ENCODE measurements at places on chromosomes 5 and 9.

DNA sequence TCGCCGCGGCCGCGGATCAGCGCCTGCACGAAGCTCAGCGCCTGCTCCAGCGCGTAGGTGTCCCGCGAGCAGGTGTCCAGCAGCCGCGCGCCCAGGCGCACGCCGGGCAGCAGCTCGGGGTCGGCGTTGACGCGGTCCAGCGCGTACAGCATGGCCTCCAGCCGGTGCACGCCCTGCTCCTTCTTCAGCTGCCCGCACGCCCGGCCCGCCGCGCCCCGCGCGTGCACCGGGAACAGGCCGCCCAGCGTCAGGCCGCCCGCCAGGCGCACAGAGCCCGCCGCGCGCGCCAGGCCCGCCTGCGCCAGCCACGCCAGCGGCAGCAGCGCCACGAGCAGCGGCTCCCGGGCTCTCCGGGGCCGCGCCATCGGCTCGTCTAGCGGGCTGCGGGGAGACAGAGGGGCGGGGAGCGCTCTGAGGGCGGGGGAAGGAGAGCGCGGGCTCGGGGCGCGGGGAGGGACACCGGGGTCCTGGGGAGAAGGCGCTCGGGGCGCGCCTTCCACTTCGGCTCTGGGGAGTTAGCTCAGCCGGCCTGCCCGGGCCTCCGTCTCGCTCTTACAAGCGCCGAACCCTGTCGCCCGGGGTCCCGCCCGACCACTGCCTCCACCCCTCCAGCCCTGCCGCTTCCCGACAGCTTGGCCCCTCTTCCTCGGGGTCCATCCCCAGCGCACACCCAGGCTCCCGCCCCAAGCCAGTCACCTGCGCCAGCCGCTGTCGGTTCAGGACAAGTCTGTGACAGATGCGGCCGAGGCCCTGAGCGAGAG, at the start of gene GRM6:
GRM6 (minus strand) TSS at position 741 of the 761 bp plus-strand sequence; CDS start at position 365, 376 bp downstream.
- no peak for DNase-seq

DNA sequence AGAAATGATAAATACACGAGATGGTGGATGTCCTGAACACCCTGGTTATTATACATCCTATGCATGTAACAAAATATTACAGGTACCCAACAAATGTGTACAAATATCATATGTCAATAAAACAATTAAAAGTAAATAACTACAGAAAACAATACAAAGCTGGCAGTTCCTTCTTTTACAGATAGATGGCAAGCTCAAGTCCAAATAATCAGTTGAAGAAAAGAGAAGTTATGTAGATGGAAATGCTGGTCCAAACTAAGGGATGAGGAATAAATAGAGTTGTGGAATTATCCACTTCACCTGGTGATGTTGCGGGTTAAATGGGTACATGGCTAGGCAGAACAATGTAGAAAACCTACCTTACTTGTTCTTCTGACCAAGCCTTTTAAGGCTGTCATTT, 79.4 kb downstream of the PALM2AKAP2 start:
- no peak for DNase-seq

- DNase-seq = no peak
Measured at GRCh38 chr5:132765311-132766019, 11.6 kb downstream of the SEPTIN8 start.

DNA sequence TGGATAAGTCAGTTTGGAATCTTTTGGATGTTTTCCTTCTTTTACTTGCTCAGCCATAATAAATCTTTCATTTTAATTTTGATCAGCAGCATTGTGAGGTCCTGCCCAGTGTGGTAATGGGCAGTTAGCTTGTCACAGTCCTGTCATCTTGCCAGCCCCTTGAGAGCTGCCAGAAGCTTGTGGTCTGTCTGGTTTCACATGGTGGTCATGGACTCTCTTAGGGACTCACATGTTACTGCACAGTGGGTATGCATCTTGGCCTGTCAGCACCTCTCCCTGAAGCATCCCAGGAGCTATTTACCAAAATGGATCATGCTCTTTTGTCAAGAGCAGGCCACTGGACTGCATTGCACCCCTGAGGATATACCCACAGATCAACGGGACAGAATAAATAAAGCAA, 60.3 kb downstream of the DAPK1 start:
- DNase-seq = peak; percentile 93

DNA sequence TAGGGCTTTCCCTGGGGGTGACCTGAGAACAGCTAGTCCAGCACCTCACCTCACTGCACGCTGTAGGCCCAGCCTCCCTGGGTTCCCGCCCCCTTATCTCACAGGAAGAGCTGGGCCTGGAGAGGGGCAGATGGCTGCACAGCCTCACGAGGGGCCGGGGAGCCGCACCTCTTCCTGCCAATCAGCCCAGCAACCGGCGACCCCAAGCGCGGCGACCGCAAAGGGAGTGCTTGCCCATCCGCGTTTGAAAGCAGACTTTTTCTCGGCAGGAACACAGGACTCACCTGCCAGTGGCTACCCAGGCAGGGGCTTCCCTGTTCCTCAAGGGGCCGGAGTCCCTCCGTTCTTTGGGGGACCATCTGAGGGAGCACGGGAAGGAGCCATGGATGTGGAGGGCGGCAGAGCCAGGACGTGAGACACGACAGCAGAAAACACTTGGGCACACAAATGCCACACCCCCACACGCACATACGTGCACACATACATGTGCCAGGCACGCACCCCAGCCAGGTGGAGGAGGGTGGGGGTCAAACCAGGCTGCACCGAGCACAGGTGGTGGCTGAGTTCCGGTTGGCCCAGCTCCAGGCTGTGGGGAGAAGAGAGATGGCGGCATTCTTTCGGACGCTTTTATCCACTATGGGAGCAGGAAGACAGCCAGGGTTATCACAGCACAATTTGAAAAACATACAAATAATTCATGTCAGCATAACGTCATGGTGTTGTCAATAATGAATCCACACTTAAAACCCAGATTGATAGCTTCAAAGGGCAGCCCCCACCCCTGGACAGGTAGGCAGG, 11.3 kb downstream of the TMEM250 start:
- no peak for DNase-seq

- DNase-seq = no peak
Measured at GRCh38 chr9:109717342-109717741, 62.7 kb upstream of the PALM2AKAP2 start.

DNA sequence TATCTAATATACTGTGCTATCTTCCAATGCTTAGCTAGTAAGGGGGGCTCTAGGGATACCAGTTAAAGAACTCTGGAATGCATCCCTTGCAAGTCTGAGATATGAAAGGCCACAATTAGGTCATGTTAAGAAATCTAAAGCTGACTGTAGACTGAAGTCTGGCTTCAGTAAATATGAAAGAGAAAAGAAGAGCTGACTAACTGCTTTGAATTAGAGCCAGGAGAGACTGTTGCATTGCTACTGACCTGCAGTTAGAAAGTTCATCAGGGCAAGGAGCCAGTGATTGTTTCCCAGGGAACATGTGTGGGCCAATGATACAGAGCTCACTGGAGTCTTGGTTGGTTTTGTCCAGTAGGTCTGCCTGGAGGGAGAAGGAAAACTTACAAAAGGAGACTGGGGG, 472.1 kb upstream of the TNC start:
- peak; percentile 77 for DNase-seq

DNA sequence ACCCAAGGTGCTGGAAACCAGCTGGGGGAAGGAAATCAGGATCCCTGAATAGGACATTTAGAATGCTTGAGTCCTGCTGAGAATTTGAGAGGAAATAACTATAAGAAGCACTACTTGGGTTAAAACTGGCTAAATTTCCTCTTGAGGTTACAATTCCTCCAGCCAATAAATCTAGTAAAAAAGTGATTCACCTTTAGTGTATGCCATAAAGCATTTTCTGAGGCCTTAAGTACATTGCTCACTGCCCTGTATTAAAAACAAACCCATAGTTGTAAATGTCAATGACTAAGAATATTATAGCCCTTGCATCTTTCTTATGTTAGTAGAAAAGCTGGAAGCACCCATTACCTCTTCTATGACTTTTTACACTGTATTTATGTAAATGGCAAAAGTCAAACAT, 634.7 kb upstream of the ARRDC3 start:
- no peak for DNase-seq

DNA sequence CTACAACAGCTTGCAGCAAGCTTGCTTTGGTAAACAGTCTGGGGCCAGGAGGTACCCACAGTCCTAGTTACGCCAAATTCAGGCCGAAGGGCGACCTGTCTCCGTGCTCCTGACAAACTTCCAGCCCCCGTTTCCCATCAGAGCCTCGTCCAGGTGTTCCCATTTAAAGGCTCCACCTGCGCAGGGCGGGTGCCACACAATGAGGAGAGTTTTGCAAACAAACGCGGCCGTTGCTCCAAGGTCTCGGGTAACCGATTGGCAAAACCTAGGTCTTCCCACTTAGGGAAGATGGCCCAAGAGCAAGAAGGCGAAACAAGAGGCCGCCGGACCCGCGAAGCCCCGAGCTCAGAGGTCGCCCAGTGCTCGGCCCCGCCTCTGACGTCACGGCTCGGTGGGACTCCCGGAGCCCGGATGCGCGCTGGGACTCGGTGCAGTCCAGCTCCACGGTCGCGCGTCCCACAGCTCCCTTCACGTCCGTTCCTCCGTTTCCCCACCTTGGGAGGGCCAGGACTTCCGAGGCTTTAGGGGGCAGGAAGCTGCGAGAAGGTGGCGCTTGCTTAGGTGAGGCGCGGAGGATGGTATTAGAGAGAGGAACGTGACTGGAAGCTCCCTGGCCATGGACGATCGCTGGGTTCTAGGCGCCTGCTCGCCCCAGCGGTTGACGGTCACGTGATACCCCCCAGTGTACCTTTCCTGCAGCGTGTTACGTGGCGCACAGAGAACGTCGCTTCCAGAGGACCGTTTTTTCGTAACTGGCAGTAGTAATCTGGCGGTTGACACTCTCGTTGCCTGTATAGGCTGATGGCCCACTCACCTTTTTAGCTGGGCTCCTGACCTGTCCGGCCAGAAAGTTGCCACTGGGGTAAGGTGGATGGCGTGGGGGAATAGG, 41.8 kb upstream of the KDM4C start:
- DNase-seq = peak; percentile 22

DNA sequence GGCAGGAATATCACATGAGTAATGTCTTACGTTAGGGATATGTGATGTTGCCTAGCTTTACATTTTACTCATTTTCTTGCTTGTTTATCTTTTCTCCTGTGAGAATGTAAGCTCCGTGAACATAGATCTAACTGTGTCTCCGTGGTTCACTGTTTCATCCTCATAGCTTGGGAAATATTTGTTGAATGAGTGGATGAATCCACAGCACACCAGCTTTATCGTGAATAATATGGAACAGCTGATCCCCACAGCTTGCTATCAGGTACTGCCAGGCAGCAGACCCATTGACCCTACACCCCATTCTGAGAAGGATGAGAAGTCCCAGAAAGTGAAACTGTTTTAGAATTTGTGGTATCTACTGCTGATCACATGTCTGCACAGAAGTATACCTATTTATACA, 106.8 kb upstream of the FBN2 start:
- DNase-seq = peak; percentile 25

DNA sequence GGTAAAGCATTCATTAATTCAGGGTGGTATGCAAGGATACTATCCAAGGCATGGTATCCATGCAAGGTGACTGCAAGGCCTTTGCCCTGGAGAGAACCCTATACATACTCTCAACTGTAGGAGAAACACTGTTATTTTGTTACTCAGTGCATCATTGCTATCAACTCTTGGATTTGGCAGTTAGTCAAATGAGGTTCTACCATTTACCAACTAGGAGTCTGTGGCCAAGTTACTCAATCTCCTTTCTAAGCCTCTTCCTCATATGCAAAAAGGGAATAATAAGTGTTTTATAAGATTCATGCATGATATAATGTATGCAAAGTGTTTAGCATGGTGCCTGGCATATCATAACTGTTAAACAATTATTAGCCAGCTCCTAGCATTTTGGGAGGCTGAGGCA, 4.0 kb downstream of the PCDHGC3 start:
- DNase-seq = no peak

DNA sequence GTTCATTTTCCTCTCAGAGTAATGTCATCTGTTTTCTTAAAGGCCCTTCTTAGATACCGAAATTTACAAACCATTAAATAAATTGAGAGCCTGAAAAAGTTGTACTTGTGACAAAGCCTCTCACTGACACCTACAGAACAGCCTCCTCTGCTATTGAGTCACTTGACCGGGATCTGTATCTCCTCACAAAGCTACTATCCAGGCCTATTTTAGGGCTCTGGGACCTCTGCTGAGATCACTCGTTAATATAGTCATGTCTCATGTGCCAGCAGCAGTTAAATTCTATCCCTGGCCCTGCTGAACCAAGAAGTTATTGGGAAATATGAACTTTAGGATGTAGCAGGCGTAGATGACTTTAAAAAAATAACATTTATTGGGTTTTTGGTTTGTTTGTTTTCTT, 31.1 kb downstream of the FBXO38 start:
- peak; percentile 55 for DNase-seq

- no peak for DNase-seq
Measured at GRCh38 chr5:53008751-53009150, 19.6 kb downstream of the ITGA2 start.

DNA sequence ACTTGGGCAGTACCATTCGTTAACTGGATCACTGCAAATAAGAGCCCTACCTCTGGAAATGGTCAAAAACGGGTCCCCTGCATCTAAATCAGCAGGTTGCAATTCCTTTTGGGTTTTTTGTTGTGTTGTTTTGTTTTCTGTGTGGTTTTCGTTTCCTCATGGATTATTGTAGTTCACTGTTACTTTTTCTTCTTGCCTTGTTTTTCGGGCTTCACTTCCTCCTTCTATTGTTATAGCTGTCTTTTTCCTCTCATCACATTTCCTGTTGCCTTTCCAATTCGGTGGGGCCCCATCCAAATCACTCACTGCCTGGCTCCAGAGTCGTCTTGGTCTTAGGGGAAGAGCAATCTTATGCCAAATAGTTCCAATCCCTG, 8.7 kb upstream of the SSBP2 start:
- DNase-seq = no peak

- peak; percentile 45 for DNase-seq
Measured at GRCh38 chr9:2216591-2216990, 201.4 kb downstream of the SMARCA2 start.

DNA sequence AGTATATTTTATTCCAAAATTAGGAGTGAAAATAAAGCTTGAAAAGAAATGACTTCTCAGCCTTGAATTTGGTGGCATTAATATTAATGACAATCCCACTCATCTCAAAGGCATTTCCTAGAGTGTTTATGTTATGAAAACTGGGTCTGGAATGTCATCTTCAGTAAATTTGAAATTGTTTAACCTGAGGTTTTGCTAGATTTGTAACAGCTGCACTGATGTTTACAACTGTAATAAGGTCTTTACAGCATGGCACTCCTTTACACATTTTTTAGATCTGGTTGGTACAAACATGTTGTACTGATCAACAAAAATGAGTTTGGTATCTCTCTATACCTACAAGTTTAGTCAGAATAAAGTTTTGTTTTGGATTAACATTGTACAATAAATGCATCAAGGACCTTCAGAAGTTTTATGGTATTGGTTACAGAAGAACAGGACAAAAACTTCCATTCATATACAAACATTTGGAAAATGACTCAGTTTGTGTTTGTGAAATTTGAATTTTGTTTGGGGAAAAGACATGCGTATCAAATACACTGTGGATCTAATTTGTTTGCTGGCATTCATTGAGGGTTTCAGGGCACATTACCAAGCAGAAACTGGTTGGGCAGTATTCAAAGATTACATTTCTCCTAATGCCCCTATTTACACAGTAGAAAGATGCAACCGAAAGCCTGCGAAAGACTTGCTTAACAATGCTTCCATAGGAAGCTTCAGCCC, 11.6 kb downstream of the FANCC start:
- peak; percentile 16 for DNase-seq

Measured in myocyte (in vitro differentiated cells).